ENCODE measurements at places on chromosomes 4 and X. TPM values are rescaled to one million over a fixed set of nuclear protein-coding genes. Genes with fewer than 3 reads are reported as not detected.

- DNase-seq = no peak
- H3K4me3 ChIP-seq = no peak overlapping the region
- H3K4me1 ChIP-seq = peaks cover 19% of the 10 kb centered on the region
- no peaks in the 10 kb centered on the region for H3K36me3 ChIP-seq
- no peak overlapping the region for H3K27ac ChIP-seq
Measured at GRCh38 chrX:10747975-10748374, 127.6 kb upstream of the MID1 start.

DNA sequence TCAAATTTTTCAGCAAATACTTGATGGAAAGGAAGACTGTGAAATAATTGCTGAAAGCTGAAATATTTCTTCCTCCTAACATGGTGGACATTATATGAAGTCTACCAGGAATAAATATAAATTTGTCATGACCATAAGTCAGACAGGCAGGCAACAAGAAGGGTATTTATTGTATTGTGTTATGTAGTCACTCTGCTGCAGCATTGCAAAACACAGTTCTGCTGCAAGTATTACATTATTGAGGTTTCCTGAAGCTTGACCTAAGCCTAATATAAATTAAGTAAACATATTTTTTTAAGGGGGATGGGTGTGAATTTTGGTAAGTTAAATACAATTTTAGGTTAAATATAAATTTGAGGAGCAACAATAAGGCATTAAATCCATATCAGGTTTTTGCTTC, 60.2 kb upstream of the MAOA start:
- H3K36me3 ChIP-seq = no peaks in the 10 kb centered on the region
- no peak for DNase-seq
- no peak overlapping the region for H3K27ac ChIP-seq
- no peak overlapping the region for H3K4me3 ChIP-seq

- no peak for DNase-seq
- H3K36me3 ChIP-seq = peaks cover 4% of the 10 kb centered on the region
Measured at GRCh38 chrX:9612146-9612505, 147.3 kb downstream of the TBL1X start.

- no peaks in the 10 kb centered on the region for H3K4me1 ChIP-seq
- no peak overlapping the region for H3K27ac ChIP-seq
- H3K27me3 ChIP-seq = no peaks in the 10 kb centered on the region
- no peaks in the 10 kb centered on the region for H3K36me3 ChIP-seq
- no peak for DNase-seq
Measured at GRCh38 chr4:92455951-92456350, 152.2 kb downstream of the GRID2 start.

- no peak overlapping the region for H3K4me3 ChIP-seq
- H3K27ac ChIP-seq = no peak overlapping the region
- H3K27me3 ChIP-seq = peaks cover 2% of the 10 kb centered on the region
- peaks cover 6% of the 10 kb centered on the region for H3K36me3 ChIP-seq
- DNase-seq = no peak
Measured at GRCh38 chr4:2831611-2832308, 11.9 kb upstream of the ADD1 start.

DNA sequence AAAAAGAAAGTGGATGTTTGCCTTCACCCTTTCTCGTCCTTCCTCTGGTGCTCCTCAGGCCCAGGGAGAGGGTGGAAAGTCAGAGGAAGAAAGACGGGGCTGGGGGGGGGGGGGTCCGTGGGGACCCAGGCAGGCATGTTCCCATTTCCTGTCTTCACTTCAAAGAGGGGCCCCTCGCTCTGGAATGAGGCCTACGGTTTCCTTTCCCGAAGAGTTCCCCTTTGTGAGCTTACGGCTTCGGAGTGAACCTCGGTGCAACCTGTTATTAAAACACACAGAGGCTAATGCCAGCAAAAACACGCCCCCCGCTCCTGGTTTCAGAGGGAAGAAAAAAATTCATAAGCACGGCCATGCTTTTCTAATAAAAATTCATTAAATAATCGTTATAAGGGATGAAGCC, 40.1 kb downstream of the SHOX start:
- no peak for DNase-seq
- H3K4me3 ChIP-seq = no peak overlapping the region
- peaks cover 33% of the 10 kb centered on the region for H3K4me1 ChIP-seq
- H3K27ac ChIP-seq = no peak overlapping the region
- peaks cover 12% of the 10 kb centered on the region for H3K36me3 ChIP-seq

The FGB gene
- total RNA-seq = not detected

The FAM9C gene
- total RNA-seq = not detected

The PTCHD1 gene
- total RNA-seq = not detected

The NUP62CL gene
- total RNA-seq = not detected

The XG gene
- 0.48 TPM for total RNA-seq

The ABCB7 gene
- 14.5 TPM for total RNA-seq

The TRO gene
- total RNA-seq = 12.2 TPM

Data from HFFc6 (cell line).